ENCODE measurements at places on chromosomes 2 and 18.

DNA sequence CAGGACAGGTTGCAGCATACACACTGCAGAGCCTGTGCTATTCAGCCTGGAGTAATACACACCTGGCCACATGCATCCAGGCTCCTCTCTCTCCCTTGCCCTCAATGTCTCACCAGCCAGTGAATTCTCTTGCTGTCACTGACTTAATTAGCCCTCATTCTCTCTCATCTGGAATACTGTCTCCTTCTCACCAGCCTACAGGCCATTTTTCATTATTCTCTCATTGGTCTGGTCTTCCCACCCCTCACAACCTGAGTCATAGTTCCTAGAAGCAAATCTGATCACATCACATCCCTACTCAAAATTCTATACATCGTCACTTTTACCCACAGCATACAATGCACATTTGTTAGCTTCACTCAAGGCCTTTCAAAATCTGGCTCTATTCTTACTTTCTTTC is 333.1 kb downstream of the PIK3C3 start:
- DNase-seq, result no peak
- H3K4me3 ChIP-seq, result no peak overlapping the region
- no peaks in the 10 kb centered on the region for H3K4me1 ChIP-seq

GRCh38 chr2:13135856-13136255 is 419.1 kb downstream of the TRIB2 start:
- DNase-seq, result no peak
- H3K4me3 ChIP-seq, result no peak overlapping the region
- H3K36me3 ChIP-seq, result no peaks in the 10 kb centered on the region
- no peak overlapping the region for H3K27ac ChIP-seq

- no peak for DNase-seq
- no peak overlapping the region for H3K27ac ChIP-seq
- H3K27me3 ChIP-seq, result no peaks in the 10 kb centered on the region
- H3K4me1 ChIP-seq, result no peaks in the 10 kb centered on the region
- H3K36me3 ChIP-seq, result no peaks in the 10 kb centered on the region
These were observed 255.3 kb upstream of the FBXO11 start for GRCh38 chr2:48161628-48162027.

- no peaks in the 10 kb centered on the region for H3K27me3 ChIP-seq
- no peaks in the 10 kb centered on the region for H3K36me3 ChIP-seq
- H3K4me3 ChIP-seq, result no peak overlapping the region
- H3K4me1 ChIP-seq, result 0 out of 2 replicates have a peak, but pooled peaks cover 3% of the 10 kb centered on the region
- no peak for DNase-seq
- no peak overlapping the region for H3K27ac ChIP-seq
These were observed 40.9 kb upstream of the MBP start for GRCh38 chr18:77173275-77174030.

- no peaks in the 10 kb centered on the region for H3K27me3 ChIP-seq
- H3K4me3 ChIP-seq, result no peak overlapping the region
These were observed 47.3 kb upstream of the SALL3 start for GRCh38 chr18:78932281-78932680.

DNA sequence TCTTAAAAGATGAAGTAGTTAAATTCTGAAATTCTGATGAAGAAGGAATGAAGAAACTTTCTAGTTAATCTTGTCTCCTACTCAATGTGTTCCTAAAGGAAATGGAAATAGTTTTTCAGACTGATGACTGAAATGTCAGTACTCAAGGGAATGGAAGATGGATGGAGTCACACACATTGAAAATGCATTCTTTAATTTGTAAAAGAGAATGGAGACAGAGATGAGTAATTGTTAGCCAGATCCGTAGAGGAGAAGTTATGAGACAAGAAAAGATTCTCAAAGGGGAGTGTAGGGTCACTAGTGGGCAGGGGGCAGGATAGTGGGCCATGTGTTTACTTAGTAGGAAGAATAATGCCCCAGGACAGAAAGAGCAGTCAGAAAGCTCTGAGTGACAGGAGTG is 13.3 kb downstream of the ZSWIM2 start:
- no peaks in the 10 kb centered on the region for H3K36me3 ChIP-seq
- no peaks in the 10 kb centered on the region for H3K27me3 ChIP-seq
- no peak for DNase-seq
- H3K4me3 ChIP-seq, result no peak overlapping the region

GRCh38 chr2:26706616-26707473 is 14.3 kb downstream of the KCNK3 start:
- no peak overlapping the region for H3K4me3 ChIP-seq
- DNase-seq, result no peak
- H3K4me1 ChIP-seq, result peaks cover 12% of the 10 kb centered on the region
- no peak overlapping the region for H3K27ac ChIP-seq
- no peaks in the 10 kb centered on the region for H3K36me3 ChIP-seq
- no peaks in the 10 kb centered on the region for H3K27me3 ChIP-seq

DNA sequence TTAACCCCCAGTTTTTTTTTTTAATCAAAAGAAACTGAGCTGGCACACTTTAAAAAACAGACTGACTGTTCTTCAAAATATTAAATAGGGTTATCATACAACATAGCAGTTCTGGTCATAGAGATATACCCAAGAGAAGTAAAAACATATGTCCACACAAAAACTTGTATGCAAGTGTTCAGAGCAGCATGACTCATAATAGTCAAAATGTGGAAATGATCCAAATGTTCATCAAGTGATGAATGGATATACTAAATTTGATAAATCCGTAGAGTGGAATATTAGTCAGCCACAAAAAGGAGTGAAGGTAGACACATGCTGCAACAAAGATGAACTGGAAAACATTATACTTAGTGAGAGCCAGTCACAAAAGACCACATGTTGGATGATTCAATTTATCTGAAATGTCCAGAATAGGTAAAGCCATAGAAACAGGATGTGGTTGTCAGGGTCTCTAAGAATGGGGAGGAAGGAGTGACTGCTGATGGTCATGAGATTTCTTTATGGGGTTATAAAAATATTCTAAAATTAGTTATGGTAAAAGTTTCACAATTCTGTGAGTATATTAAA is 5.1 kb downstream of the SMIM21 start:
- peak; percentile 14 for DNase-seq
- H3K4me3 ChIP-seq, result no peak overlapping the region
- H3K27me3 ChIP-seq, result no peaks in the 10 kb centered on the region
- no peaks in the 10 kb centered on the region for H3K4me1 ChIP-seq
